ENCODE measurements at places on chromosomes 5 and 9.
A peak's percentile ranks its signal among the peaks of the same experiment; 100 is the strongest.

DNA sequence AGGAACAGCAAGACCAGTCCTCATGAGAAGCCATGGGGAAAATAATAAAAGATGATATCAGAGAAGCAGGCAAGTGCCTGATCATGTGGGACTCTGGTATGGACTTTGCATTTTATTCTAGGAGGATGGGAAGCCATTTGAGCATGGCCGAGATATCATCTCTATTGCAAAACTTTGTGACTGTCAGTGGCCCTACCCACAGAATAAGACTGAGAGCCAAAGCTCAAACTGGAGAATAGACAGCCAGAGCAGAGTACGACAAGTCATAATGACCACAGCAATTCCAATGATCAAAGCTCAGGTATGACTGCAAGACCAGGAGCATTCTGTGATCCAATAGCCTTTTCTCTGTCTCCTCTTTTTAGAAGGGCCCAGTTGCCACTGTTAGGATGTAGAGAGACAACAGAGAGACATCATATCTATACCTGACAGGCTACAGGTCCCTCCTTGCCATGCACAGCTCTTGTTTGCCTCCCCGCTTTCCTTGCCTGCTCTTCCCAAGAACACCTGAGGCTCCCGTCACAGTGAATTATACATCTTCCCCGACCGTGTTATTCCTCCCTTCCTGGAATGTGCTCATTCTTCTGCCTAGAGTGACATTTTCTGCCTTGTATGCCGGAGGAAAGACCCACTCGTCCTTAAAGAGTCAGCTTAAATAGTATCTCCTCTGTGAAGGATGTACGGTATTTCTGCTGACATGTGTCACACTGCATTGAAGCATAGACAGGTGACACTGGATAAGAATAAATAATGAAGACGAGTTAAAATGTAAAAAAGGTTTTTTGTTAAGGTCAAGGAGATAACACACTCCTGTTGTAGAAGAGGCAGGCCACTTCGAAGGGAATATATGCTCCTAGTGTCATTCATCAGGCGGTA, 248.7 kb upstream of the MAP3K1 start:
- H3K4me3 ChIP-seq = no peak overlapping the region
- no peaks in the 10 kb centered on the region for H3K36me3 ChIP-seq
- H3K27me3 ChIP-seq = no peaks in the 10 kb centered on the region
- no peak for DNase-seq
- H3K4me1 ChIP-seq = peaks cover 32% of the 10 kb centered on the region
- H3K27ac ChIP-seq = peak overlapping the region; percentile 5

GRCh38 chr5:167425161-167425560, 866.3 kb upstream of the WWC1 start:
- no peaks in the 10 kb centered on the region for H3K27me3 ChIP-seq
- H3K36me3 ChIP-seq = no peaks in the 10 kb centered on the region
- H3K27ac ChIP-seq = no peak overlapping the region
- H3K4me3 ChIP-seq = no peak overlapping the region
- no peaks in the 10 kb centered on the region for H3K4me1 ChIP-seq
- no peak for DNase-seq

DNA sequence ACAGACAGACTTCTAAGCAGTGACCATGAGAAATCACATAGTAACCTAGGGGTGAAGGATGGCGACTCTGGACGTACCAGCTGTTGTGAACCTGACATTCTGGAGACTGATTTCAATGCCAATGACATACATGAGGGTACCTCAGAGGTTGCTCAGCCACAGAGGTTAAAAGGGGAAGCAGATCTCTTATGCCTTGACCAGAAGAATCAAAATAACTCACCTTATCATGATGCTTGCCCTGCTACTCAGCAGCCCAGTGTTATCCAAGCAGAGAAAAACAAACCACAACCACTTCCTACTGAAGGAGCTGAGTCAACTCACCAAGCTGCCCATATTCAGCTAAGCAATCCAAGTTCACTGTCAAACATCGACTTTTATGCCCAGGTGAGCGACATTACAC, 38.0 kb upstream of the CCDC152 start:
- peaks cover 15% of the 10 kb centered on the region for H3K27me3 ChIP-seq
- H3K27ac ChIP-seq = no peak overlapping the region
- H3K36me3 ChIP-seq = no peaks in the 10 kb centered on the region

- no peak for DNase-seq
- H3K4me3 ChIP-seq = peak within 1 kb of the TSS; percentile 71
- no peak within 1 kb of the TSS for H3K27ac ChIP-seq
- H3K4me1 ChIP-seq = peaks cover 6% of the 10 kb centered on the region
- peaks cover 6% of the 10 kb centered on the region for H3K36me3 ChIP-seq
These were observed at the start of gene PCDHB9 for GRCh38 chr5:141186897-141187512. Gene PCDHB9 (plus strand): TSS chr5:141187161. CDS start chr5:141187319, 158 bp downstream.

DNA sequence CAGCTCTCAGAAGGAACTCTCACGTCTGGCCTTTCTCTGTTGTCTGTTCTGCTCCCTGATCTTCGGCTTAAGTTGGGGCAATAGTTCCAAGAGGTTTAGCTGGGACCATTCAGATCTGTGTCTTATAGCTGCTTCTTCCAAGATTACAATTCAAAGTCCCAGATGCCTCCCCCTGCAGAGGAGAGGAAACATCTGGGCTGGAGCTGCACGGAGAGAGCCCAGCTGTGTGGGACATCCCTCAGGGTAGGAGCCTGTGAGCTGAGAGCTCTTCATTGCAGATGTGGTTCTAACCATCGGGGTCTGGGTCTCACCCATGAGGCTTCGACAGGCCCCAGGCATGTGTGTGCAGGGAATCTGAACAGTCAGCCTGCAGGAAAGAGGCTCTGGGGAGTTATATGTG, 9.0 kb upstream of the PHF19 start:
- no peak overlapping the region for H3K27ac ChIP-seq
- DNase-seq = no peak
- peaks cover 8% of the 10 kb centered on the region for H3K4me1 ChIP-seq
- H3K27me3 ChIP-seq = peaks cover 2% of the 10 kb centered on the region

DNA sequence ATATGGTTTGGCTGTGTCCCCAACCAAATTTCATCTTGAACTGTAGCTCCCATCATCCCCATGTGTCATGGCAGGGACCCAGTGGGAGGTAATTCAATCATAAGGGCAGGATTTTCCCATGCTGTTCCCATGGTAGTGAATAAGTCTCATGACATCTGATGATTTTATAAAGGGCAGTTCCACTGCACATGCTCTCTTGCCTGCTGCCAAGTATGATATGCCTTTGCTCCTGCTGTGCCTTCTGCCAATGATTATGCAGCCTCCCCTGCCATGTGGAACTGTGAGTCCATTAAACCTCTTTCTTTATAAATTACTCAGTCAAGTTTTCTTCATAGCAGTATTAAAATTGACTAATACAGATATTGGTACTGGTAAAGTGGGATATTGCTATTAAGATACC, 42.4 kb downstream of the MARCHF11 start:
- no peak for DNase-seq
- no peaks in the 10 kb centered on the region for H3K4me1 ChIP-seq
- H3K4me3 ChIP-seq = no peak overlapping the region
- H3K27ac ChIP-seq = no peak overlapping the region
- H3K36me3 ChIP-seq = no peaks in the 10 kb centered on the region
- no peaks in the 10 kb centered on the region for H3K27me3 ChIP-seq

Data from memory B cell (primary cell).